ENCODE measurements at places on chromosomes 7 and 10. TPM values are rescaled to one million over a fixed set of nuclear protein-coding genes. Genes with fewer than 3 reads are reported as not detected.

DNA sequence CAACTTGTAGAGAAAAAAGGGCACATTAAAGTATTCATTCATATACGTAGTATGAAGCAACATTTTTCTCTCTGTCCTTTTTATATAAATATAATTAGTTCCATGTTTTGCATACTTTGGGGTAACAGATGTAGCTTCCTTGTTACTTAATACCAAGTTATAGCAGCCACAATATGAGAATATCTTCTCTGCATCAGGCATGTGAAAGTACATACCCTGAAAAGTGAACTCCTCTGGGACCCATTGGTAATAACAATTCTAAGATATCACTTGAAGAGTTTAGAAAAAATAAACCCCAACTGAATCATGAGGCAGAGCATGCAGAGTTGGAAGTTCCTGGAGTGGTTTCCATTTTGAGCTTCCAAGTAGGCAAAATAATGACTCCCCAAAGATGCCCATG is 2.4 kb upstream of the CRPPA start:
- H3K27me3 ChIP-seq = 0 out of 2 replicates have a peak, but pooled peaks cover 2% of the 10 kb centered on the region
- H3K27ac ChIP-seq = no peak overlapping the region
- peaks cover 18% of the 10 kb centered on the region for H3K4me1 ChIP-seq
- DNase-seq = no peak
- no peaks in the 10 kb centered on the region for H3K36me3 ChIP-seq
- H3K4me3 ChIP-seq = no peak overlapping the region

DNA sequence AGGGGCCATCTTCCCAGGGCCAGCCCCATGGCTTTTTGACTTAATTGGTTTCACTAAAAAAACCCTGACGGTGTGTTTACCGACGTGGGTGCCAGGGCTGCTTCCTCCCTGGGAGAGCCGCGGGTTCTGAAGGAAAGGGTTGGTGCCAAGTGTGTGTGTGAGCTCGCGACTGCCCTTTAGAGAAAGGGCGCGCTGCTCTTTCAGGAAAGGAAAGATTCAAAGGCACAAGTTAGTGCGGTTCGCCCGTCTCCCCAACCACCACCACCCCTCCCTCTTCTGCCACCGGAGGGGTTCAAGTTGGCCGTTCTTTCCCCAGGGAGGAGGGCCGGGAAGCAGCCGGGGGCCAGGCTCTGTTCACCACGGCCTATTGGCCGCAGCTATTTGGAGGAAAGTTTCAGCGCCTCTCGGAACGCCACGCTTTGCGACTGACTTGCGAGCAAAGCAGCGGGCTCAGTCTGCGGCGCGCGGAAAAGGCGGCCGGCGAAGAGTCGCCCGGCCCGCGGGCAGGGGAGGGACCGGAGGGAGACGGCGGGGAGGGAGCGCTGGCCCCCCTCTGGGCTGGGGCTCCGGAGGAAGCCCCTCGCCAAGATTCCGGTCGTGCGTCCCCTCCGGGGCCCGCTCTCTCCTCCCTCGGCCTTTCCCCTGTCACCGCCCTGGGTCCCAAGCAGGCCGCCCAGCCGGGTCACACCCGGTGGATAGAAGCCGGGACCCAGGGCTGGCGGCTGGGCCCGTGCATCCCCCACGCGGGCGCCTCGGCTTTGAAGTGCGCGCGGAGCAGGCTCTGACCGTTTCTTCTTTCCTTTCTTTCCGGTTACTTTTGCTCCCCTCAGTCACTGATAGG is 165.9 kb upstream of the PPP1R3A start:
- H3K4me1 ChIP-seq = no peaks in the 10 kb centered on the region
- H3K27ac ChIP-seq = no peak overlapping the region

DNA sequence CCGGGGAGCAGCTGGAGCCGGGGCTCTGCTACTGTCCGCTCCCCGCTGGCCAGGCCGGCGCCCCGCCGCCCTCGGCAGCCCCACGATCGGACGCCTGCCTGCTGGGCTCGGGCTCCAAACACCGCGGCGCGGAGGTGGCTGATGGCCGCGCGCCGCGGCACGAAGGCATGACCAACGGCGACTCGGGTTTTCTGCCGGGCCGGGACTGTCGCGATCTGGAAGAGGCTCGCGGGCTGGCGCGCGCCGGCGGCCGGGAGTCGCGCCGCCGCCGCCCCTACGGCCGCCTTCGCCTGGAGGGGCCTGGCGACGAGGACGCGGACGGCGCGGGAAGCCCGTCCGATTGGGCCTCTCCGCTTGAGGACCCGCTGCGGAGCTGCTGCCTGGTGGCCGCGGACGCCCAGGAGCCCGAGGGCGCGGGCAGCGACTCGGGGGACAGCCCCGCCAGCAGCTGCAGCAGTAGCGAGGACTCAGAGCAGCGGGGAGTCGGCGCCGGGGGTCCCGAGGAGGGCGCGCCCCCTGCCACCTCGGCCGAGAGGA is 570 bp downstream of the TBC1D12 start:
- H3K36me3 ChIP-seq = no peaks in the 10 kb centered on the region
- DNase-seq = no peak
- no peak overlapping the region for H3K27ac ChIP-seq
- no peaks in the 10 kb centered on the region for H3K27me3 ChIP-seq
- H3K4me3 ChIP-seq = no peak overlapping the region

- no peak overlapping the region for H3K27ac ChIP-seq
- no peaks in the 10 kb centered on the region for H3K27me3 ChIP-seq
- H3K36me3 ChIP-seq = no peaks in the 10 kb centered on the region
- H3K4me1 ChIP-seq = peaks cover under 1% of the 10 kb centered on the region
These were observed 66.1 kb upstream of the ABLIM1 start for GRCh38 chr10:114723991-114724715.

DNA sequence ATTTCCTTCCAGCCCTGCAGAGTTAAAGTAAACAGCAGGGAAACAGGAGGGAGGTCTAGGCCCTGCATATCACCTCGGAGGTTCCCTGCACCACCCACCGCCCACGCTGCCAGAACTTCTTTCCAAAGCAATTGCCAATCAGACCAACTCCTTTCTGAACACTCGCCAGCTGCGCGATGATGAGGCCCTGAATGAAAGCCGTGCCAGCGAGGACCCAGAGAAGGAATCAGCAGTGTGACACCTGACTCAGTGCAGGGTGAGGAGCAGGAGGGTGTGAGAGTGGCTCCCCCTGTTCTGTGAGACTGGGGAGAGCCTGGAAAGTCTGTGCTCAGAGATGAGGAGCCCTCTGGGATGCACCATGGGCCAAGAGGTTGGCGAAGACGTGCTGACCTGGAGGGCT is 3.3 kb upstream of the TCERG1L start:
- no peaks in the 10 kb centered on the region for H3K4me1 ChIP-seq
- no peaks in the 10 kb centered on the region for H3K27me3 ChIP-seq
- no peak for DNase-seq
- no peaks in the 10 kb centered on the region for H3K36me3 ChIP-seq
- H3K4me3 ChIP-seq = no peak overlapping the region
- H3K27ac ChIP-seq = no peak overlapping the region

- DNase-seq = no peak
- H3K27ac ChIP-seq = no peak overlapping the region
- H3K4me1 ChIP-seq = no peaks in the 10 kb centered on the region
- no peak overlapping the region for H3K4me3 ChIP-seq
- peaks cover 66% of the 10 kb centered on the region for H3K36me3 ChIP-seq
These were observed 11.9 kb upstream of the ERVW-1 start for GRCh38 chr7:92489634-92490033.

DNA sequence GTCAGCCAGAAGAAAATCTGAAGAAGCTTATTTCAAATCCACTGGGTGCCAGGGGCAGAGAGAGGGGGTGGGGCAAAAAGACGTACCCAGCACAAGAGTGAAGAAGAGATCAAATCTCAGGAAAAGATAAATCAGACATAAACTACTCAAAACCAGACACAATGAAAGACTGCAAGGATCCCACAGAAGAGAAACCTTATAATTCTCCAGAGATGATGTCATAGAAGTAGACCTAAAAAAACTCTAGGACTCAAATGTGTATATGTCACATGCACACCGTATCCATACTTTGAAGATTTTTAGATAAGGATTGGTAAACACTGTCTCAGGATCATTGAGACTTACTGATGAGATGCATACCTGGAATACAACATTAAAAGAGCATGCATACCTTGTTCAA is 98.5 kb upstream of the PIK3CG start:
- H3K36me3 ChIP-seq = no peaks in the 10 kb centered on the region
- H3K27ac ChIP-seq = no peak overlapping the region
- DNase-seq = no peak
- H3K4me3 ChIP-seq = no peak overlapping the region

- no peaks in the 10 kb centered on the region for H3K27me3 ChIP-seq
- H3K4me1 ChIP-seq = no peaks in the 10 kb centered on the region
- H3K27ac ChIP-seq = no peak overlapping the region
- H3K36me3 ChIP-seq = no peaks in the 10 kb centered on the region
- no peak for DNase-seq
These were observed 49.2 kb downstream of the ODAD2 start for GRCh38 chr10:27949528-27950241.

DNA sequence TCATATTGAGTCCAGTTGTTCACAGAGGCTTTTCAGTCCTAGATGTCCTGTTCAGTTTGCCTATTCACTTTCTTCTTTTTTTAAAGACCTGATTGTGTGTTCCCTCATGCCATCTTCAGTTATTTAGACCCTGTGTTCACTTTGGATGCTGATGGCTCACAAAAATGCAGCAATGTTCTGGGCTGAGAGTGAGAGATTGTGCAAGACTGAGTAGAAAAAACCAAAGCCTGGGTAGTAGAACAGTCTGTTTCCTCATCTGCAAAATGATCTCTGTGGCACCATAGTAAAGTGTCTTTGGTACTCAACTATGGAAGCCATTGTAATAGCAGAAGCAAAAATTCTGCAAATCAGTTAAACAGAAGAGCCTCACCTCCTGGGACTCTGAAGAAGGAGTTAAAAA is 43.2 kb downstream of the AKR1B1 start:
- H3K27me3 ChIP-seq = no peaks in the 10 kb centered on the region
- H3K36me3 ChIP-seq = no peaks in the 10 kb centered on the region

DNA sequence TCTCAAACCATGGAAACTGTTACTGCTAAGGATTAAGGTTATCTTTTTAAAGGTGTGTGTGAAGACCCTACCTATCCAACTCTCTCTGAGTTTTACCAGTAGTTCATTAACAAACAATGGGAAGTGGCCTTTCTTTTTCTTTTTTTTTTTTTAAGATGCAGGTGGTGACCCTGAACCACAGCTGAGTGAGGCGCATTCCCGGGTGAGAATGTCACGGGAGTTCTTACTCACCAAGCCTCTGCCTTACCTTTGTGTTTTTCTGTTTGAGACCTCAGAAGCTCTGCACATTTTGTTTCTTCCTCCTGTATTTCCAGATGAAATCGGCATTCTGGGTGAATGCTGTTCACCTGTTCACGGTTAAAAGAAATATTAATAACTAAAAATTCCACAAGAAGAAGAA is 2.5 kb downstream of the VIPR2 start:
- H3K36me3 ChIP-seq = no peaks in the 10 kb centered on the region
- DNase-seq = no peak
- no peaks in the 10 kb centered on the region for H3K27me3 ChIP-seq

GRCh38 chr10:17220652-17221100 is 7.4 kb upstream of the VIM start:
- no peak for DNase-seq
- H3K27me3 ChIP-seq = no peaks in the 10 kb centered on the region
- no peaks in the 10 kb centered on the region for H3K4me1 ChIP-seq
- H3K27ac ChIP-seq = no peak overlapping the region
- no peak overlapping the region for H3K4me3 ChIP-seq

GRCh38 chr10:30573721-30574431 is 55.7 kb downstream of the LYZL2 start:
- H3K4me1 ChIP-seq = peaks cover 18% of the 10 kb centered on the region
- H3K36me3 ChIP-seq = no peaks in the 10 kb centered on the region
- DNase-seq = no peak
- H3K4me3 ChIP-seq = no peak overlapping the region
- no peak overlapping the region for H3K27ac ChIP-seq

- H3K4me1 ChIP-seq = peaks cover 6% of the 10 kb centered on the region
- H3K27me3 ChIP-seq = no peaks in the 10 kb centered on the region
- H3K27ac ChIP-seq = no peak overlapping the region
- H3K36me3 ChIP-seq = no peaks in the 10 kb centered on the region
- H3K4me3 ChIP-seq = no peak overlapping the region
- DNase-seq = no peak
These were observed 20.5 kb downstream of the STAG3 start for GRCh38 chr7:100198266-100198665.

GRCh38 chr7:27971171-27971812 is 209.3 kb downstream of the JAZF1 start:
- peak; percentile 25 for DNase-seq
- H3K4me3 ChIP-seq = no peak overlapping the region
- H3K36me3 ChIP-seq = no peaks in the 10 kb centered on the region
- peaks cover 17% of the 10 kb centered on the region for H3K4me1 ChIP-seq

DNA sequence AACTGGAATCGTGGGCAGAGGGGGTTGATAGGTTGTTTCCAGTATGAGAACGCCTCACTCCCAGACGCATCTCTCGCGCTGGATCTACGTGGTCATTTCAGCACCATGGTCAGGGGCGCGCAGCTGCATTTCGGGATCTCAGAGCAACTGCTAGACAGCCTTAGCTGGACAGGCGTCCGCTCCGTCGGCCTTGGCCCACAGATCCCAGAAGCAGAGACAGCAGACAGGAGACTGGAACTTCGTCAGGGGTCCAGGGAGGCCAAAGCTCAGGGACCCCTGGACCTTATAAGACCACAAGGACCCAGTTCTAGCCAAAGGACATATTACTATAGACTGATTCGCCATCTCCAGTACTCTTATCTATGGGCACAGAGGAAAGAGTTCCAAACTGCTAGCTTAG is 5.3 kb downstream of the NEUROG3 start:
- no peaks in the 10 kb centered on the region for H3K36me3 ChIP-seq
- no peak overlapping the region for H3K27ac ChIP-seq
- DNase-seq = no peak
- H3K27me3 ChIP-seq = no peaks in the 10 kb centered on the region

GRCh38 chr10:101588879-101589278 is 758 bp downstream of the DPCD start:
- DNase-seq = no peak
- H3K27ac ChIP-seq = no peak overlapping the region
- H3K4me1 ChIP-seq = peaks cover 24% of the 10 kb centered on the region
- no peaks in the 10 kb centered on the region for H3K36me3 ChIP-seq

GRCh38 chr10:131041031-131041430 is 270.5 kb downstream of the TCERG1L start:
- no peak overlapping the region for H3K27ac ChIP-seq
- H3K36me3 ChIP-seq = no peaks in the 10 kb centered on the region
- no peak for DNase-seq
- no peaks in the 10 kb centered on the region for H3K27me3 ChIP-seq
- H3K4me1 ChIP-seq = peaks cover 23% of the 10 kb centered on the region

KIN gene
- total RNA-seq = 4.0 TPM

CFAP69 gene
- 0.32 TPM for total RNA-seq

ADCY1 gene
- not detected for total RNA-seq

NPFFR1 gene
- not detected for total RNA-seq

WIPF3 gene
- not detected for total RNA-seq

HKDC1 gene
- total RNA-seq = not detected

LRRD1 gene
- not detected for total RNA-seq

SAP25 gene
- 4.9 TPM for total RNA-seq

VWDE gene
- not detected for total RNA-seq

SFTPD gene
- total RNA-seq = not detected

EXOSC1 gene
- 47.1 TPM for total RNA-seq

ITPRID1 gene
- not detected for total RNA-seq

HOXA13 gene
- total RNA-seq = 0.07 TPM

LBX1 gene
- not detected for total RNA-seq

AGR3 gene
- not detected for total RNA-seq

UTF1 gene
- total RNA-seq = not detected

CFAP58 gene
- total RNA-seq = 0.26 TPM

RAMP3 gene
- total RNA-seq = not detected

TAS2R5 gene
- 2.5 TPM for total RNA-seq

Data from Karpas-422 (cell line).